ENCODE measurements at places on chromosomes 7 and 10.

- DNase-seq = no peak
Observed at GRCh38 chr7:7908622-7909145, 59.9 kb upstream of the GLCCI1 start.

- DNase-seq = no peak
Observed at GRCh38 chr10:55668326-55668922, 692.6 kb downstream of the ZWINT start.

- DNase-seq = no peak
Observed at GRCh38 chr10:132063432-132063831, 2.3 kb upstream of the JAKMIP3 start.

DNA sequence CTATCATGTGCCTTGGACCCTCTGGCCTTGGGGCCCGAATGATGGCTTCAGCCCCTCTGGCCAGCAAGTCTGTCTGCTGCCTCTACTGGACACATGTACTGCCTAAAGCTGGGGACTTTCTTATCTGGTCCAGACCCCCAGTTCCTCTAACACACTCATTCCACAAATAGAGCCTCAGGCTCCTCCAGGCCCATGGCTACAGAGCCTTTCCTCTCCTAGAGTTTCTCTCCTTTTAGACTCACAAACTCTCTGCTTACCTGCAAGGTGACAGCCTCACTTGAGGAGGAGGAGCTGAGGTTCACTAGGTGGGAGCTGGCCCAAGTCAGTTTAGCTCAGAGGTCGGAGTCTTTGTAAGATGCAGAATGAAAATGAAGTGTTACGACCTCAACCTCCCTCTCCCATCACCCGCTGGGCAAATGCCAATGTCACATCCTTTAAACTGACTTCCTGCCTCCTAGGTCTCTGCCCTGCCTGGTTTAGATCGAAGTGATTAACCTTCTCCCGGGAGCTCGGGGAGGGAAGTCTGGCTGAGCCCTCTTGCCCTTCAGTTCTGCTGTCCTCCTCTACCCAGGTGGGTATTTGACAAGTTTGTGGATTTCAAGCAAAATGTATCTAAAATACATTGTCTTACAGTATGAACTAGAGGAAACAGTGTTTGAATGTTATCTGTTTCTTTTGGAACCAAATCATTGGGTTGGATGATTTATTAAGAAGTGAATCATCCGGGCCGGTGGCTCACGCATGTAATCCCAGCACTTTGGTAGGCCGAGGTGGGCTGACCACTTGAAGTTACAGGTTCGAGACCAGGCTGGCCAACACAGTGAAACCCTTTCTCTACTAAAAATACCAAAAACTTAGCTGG, 71.9 kb upstream of the TNS3 start:
- DNase-seq = peak; percentile 32

GRCh38 chr7:43004082-43004481, 71.9 kb downstream of the MRPL32 start:
- DNase-seq = no peak
